Esophagus muscularis mucosa (tissue), 4 donors: ENCODE measurements at places on chromosomes 3 and 15. TPM values are rescaled to one million over a fixed set of nuclear protein-coding genes. Genes with fewer than 3 reads are reported as not detected.

- DNase-seq: no peak
These were observed 52.2 kb downstream of the REC114 start for GRCh38 chr15:73495181-73495580.

GRCh38 chr3:44476963-44477311 is 533 bp downstream of the ZNF445 start:
- no peak for DNase-seq

DNA sequence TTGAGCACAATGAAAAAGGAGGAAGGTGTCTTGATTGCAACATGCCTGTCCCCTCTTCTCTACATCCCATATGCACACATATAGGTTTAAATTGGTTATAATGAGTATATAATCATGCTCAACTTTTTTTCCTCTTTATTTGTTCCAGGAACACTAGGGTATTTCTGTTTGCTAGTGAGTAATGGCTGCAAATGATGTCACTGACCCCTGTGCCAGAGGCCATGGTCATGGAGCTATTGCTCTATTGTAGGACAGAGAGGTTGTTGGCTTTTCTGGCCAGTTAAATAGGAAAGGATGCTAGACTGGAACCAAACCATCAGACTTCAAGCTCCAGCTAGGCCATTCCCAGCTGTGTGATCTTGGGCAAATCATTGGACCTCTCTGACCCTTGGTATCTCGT is 9.6 kb downstream of the ARHGEF3 start:
- no peak for DNase-seq

- no peak for DNase-seq
These were observed 39.2 kb downstream of the DUT start for GRCh38 chr15:48370460-48370859.

DNA sequence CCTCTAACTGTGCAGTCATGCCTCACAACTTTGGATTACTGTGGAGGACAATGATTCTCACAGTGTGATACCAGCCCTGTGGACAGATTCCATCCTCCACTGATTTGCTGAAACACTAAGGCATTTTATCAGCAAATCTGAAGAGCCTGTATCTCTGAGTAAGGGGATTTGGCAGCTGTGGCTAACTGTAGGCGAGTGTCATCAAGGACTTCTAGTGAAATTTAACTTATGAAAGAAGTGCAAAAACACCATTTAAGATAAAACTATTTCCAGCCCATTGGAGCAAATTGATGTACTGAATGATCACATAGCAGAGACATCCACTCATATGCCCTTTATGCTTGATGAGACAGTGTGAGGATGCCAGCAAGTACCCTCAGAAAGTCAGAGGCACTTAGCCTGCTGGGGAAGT is 13.9 kb upstream of the TMPRSS7 start:
- DNase-seq: no peak

DNA sequence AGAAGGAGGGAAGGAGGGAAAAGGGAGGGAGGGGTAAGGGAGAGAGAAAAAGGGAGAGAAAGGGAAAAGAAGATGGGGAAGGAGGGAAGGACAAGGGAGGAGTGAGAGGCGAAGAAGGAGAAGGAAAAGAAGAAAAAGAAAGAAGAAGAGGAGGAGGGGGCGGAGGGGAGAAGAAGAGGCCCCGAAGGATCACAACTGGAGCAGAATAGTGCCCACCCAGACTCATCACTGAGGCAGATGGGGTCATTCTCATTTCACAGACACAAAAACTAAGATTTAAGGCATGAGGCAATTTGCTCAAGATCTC is 2.7 kb upstream of the ALAS1 start:
- no peak for DNase-seq

DNA sequence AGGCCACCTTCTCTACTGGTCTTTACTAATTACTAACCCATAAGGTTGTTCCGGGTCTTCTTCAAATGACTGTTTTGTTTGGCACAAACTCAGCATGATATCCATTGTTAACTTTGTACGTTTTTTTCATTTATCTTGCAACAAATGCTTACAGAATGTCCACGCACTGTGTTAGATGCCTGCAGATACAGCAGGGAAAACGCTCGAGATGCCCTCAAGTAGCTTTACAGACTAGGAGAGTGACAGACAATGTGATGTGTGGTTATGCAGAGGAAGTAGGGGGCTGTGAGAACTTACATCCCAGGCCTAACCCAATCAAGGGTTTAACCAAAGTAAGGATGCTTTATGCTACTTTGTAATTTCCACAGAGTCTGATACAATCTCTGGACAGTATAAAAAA is 949 bp upstream of the RFC4 start:
- no peak for DNase-seq

DNA sequence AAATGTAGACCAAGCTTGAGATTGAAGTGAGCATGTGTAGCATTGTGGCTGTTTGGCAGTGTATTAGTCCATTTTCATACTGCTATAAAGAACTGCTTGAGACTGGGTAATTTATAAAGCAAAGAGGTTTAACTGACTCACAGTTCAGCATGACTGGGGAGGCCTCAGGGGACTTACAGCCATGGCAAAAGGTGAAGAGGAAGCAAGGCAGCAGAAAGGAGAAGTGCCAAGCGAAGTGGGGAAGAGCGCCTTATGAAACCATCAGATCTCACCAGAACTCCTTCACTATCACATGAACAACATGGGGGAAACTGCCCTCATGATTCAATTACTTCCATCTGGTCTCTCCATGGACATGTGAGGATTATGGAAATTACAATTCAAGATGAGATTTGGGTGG is 8.6 kb upstream of the CERS3 start:
- peak; percentile 42 for DNase-seq

DNA sequence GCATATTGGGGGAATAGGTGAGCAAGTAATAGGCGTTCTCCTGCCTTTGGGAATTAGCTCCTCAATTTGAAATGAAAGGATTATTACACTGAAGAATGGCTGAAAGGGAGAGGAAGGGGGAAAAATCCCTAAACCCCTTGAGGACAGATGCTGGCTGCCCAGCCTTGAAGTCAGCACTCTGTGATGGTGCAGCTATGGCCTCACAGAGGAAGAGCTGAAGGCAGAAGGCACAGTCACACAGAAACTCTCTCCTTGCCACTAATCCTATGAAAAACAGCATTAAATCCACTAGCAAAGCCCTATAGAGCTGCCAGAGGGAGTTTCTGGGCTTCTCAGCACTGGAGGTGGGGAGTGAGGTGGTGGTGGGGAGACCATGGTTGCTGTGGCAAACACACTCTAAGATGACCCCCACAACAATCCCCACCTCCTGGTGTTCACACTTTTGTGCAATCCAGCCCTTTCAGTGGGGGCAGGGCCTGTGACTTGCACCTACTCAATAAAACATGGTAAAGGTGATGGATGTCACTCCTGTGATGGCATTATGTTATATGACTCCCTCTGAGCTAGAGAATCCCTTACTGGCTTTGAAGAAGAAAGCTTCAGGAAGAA is 101.2 kb downstream of the RFTN1 start:
- DNase-seq: no peak

GRCh38 chr3:36693670-36694069 is 70.7 kb downstream of the DCLK3 start:
- peak; percentile 85 for DNase-seq

GRCh38 chr15:66006986-66007385 is 137.7 kb downstream of the RAB11A start:
- no peak for DNase-seq

GRCh38 chr15:55742927-55743728 is at the start of gene PRTG:
TSS of gene PRTG (minus strand) at chr15:55743152. CDS start at chr15:55742931, 221 bp downstream.
- no peak for DNase-seq

DNA sequence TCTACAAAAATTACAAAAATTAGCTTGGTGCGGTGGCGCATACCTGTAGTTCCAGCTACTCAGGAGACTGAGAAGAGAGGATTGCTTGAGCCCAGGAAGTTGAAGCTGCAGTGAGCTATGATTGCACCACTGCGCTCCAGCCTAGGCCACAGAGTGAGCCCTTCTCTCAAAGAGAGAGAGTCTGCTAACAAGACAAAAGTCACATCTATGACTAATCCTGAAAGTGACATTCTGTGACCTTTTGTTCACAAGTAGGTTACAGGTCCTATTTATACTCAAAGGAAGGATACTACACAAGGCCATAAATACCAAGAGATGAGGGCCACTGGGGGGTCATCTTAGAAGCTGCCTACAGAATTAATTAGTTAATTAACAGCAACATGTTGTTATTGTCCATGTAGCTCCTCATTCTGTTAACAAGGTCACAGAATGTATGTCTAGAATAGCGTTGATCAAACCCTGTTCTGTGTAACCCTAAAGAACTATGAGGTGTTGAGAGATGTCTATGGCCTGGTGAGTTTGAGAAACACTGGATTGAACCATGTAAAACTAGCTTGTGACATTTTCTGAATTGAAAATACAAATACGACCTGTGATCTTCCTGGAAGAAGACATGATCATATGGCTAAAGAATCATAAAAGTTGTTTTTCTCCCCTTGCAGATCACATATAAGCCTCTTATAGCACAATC is 97.0 kb downstream of the SAMMSON start:
- DNase-seq: no peak

- no peak for DNase-seq
These were observed 646.4 kb upstream of the KCNMB2 start for GRCh38 chr3:177889652-177890358.

GRCh38 chr3:172046268-172046915 is 7.0 kb downstream of the FNDC3B start:
- DNase-seq: no peak

DNA sequence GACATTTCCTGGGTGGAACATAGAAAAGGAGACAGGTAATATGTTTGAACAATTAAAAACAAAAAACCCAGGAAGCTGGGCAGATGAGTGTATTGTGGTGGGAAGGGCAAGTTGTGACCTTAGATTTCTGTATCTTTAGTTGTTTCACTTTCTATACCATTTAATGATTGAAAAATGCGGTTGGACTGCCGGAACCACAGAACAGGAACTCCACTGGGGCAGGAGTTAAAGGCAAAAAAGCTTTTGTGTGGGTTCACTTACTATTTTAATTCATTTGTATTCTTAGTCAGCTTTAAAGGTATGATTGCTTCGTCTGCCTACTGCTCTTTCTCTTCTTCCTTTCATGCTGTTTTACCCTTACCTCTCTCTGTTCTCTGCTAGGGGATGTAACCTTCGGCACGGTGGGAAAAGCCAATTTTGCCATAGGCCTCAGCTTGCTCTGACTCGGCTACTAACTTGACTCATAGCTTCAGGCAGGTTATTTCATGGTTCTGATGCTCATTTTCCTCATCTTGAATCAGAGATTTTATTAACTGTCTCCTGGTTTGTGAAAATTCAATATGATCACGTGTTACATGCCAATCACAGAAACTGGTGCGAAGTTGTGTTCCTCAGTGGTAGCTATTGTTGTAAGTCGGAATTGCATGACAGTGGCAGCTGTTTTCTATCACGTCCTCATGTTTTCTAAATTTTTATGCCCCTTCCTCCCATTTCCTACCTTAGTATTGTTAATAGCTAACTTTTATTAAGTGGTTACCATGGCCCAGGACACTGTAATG is 1.6 kb upstream of the MCTP2 start:
- DNase-seq: no peak

- DNase-seq: no peak
These were observed 65.5 kb downstream of the MEF2A start for GRCh38 chr15:99631255-99631654.

GRCh38 chr15:52259503-52259902 is 36.1 kb downstream of the MYO5C start:
- no peak for DNase-seq

GRCh38 chr15:36797128-36797527 is 217.7 kb downstream of the CDIN1 start:
- DNase-seq: no peak

- no peak for DNase-seq
These were observed 684 bp downstream of the TNFAIP8L3 start for GRCh38 chr15:51093839-51094605.

DNA sequence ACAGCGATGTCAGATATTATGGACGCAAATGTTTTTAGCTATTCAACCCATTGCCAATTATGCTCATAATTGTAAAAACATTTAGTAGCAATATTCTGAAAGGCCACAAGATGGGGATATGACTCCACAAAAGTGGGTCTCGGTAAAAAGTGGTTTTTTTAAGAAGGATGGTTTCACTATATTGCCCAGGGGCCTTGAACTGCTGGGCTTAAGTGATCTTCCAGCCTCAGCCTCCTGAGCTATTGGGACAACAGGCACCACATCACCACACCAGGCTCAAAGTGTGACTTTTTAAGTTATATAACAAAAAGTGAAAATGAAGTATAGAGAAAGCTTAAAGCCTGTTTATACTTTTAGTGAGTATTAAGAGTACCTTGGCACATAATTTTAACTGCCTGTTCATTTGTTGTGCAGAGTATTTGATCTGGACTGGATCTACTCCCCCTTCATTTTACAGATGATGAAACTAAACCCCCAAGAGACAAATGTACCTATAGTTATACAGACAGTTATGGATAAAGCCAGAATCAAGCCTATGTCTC is 9.4 kb downstream of the NAA50 start:
- no peak for DNase-seq

GRCh38 chr15:101022306-101022705 is 103.1 kb downstream of the LRRK1 start:
- peak; percentile 83 for DNase-seq

DNA sequence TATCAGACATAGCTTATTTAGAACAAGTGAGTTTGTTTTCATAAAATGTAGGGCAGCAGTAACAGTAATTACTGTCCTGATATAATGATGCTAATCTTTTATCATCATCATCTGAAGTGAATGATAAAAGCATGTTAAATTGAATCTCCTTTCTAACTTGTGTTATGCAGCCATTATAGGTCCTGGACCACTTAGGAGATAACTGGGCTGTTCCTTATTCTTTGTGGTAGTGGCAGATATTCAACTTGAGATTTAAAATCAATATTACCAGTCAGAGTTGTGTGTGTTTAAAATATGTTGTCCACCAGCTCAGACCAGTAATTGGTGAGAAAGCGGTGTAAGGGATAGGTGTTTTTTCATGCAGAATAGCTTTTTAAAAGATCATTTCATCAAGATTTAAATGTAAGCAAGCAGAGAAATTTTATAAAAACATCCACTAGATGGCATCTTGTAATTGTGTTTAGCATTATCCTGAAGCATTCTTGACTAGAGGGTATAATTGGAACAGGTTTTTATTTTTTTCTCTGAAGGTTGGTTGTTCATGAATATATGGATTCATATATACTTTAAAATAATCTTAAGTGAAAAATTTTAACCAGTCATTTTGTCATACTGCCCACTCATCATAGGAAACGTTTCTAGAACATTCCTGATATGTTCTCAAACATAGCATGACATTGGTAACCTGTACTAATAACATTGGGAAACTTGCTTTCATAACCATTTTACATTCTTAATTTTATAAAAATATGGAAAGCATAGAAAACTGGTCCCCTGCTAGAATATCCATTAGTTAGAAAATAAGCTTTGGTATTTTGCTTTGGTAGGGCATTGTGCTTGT is 153.9 kb downstream of the BBX start:
- DNase-seq: no peak

GRCh38 chr3:134693226-134693625 is 42.4 kb upstream of the KY start:
- DNase-seq: no peak

The SLC30A4 gene
- total RNA-seq: 12.5 TPM

The GABRR3 gene
- total RNA-seq: not detected

The DUOX1 gene
- 1.7 TPM for total RNA-seq

The PARP14 gene
- total RNA-seq: 21.4 TPM

The SLC2A2 gene
- not detected for total RNA-seq

The COPB2 gene
- total RNA-seq: 78.7 TPM

The CELF6 gene
- total RNA-seq: 4.6 TPM

The PPP2R3A gene
- total RNA-seq: 28.5 TPM

The CILP gene
- total RNA-seq: 40.4 TPM

The APBA2 gene
- 15.3 TPM for total RNA-seq

The GNAT1 gene
- not detected for total RNA-seq

The TUBGCP5 gene
- total RNA-seq: 18.3 TPM

The SCN5A gene
- total RNA-seq: 1.0 TPM

The SCN11A gene
- 0.42 TPM for total RNA-seq

The SGO1 gene
- total RNA-seq: 0.34 TPM
